WERI-Rb-1 (cell line): ENCODE measurements at places on chromosomes 7 and 10.
A peak's percentile ranks its signal among the peaks of the same experiment; 100 is the strongest.

DNA sequence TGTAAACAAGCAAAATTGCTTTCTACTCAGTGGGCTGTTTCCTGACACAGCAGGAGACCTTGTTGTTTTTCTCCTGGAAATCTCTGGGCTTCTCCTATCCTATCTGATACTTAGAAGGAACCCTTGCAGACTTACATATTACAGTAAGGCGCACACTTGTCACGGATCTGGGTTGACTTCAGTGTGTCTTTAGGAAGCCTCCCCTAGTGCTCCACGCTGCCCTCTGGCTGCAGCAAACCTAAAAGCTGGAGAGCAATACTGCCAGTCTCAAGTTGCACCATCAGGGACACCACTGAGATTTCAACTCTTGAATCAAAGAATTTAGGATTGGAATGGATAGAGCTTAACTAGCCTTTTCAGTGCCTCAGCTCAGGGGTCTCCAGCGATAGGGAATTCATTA lies 495.3 kb downstream of the LRMDA start:
- no peak for DNase-seq

DNA sequence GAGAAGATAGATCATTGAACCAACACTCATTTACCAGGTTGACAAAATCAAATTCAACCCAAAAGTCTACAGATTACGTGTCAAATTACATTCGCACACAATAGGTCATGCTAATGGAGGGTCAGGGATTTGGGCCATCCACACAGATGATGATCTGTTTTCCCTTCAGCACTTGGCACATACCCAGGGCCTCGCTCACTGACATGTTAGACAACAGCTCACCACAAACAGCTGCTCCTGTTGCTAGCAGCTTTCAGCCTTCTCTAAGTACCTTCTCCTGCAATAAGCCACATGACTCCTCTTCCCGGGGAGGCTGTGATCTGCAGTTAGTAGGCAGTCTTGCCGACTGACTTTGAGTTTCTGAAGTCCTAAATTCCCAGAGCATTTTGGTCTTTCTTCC lies 18.4 kb downstream of the NKX2-3 start:
- peak; percentile 66 for DNase-seq

GRCh38 chr10:78405736-78406135 lies 372.1 kb downstream of the RPS24 start:
- DNase-seq: peak; percentile 6

DNA sequence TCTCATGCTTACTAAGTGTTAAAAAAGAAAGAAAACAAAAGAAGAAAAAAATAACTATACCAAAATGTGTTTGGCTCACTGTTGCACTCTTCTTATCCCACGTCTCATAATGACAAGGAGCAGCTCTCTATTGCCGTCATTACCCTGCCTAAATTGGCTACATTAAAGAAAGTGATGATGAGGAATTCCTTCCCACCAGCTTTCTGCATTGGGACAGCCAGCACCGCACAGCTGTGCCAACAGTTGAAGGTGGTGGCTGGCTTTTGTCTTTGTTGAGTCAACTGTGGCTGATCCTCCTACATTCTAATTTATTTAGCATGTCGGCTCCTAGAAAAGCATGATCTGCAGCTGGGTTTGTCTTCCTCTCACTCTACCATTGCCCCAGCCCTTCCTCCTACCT lies 751.8 kb downstream of the KCNMA1 start:
- no peak for DNase-seq

- DNase-seq: peak; percentile 91
Observed at GRCh38 chr7:27130540-27131389, at the start of gene HOXA4. Gene HOXA4, minus strand, starts transcription at chr7:27130757. Its CDS starts 24 bp downstream, at chr7:27130733.

GRCh38 chr7:103875718-103876117 lies 113.7 kb downstream of the RELN start:
- DNase-seq: no peak

DNA sequence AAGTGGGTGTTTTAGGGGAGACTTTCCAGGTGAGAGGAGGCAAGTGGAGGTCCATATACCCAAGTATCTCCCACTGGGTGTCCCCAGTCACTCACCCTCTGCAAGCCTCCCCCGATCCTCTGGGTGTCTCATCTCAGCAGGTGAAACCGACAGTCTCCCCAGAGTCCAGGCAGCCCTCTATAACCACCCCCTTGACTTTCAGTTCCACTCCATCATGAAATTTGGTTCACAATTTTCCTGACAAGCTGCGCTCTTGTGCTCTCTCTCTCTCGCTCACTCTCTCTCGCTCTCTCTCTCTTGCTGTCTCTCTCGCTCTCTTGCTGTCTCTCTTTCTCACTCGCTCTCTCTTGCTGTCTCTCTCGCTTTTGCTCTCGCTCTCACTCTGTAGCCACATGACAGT lies 8.1 kb upstream of the RABGEF1 start:
- no peak for DNase-seq

- DNase-seq: no peak
Observed at GRCh38 chr7:17084166-17084475, 202.3 kb upstream of the AGR3 start.

DNA sequence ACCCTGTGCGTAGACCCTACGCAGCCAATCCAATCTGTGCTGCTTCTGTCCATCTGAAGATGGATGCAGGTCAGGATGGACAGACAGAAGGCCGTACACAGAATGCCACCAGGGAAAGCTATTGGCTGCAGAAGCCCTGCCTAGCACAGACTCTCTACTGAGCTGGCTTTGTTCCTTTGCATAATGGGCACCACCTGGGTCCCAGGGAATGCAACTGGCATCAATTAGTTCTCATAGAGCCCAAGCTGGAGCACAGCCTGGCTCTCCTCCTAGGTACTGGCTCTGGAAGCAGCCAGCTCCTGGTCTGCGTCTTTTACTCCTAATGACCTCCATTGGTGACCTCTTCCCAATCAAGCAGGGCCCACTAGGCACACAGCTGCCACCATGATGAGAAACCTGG lies 26.8 kb upstream of the CACUL1 start:
- no peak for DNase-seq
